ENCODE measurements at places on chromosomes 2 and 18.

GRCh38 chr2:207492461-207492860, 37.3 kb upstream of the CREB1 start:
- no peak for DNase-seq

GRCh38 chr2:88220718-88221117, 50.6 kb downstream of the THNSL2 start:
- DNase-seq = no peak

- DNase-seq = no peak
These were observed 318.9 kb upstream of the RND3 start for GRCh38 chr2:150806336-150806735.

- no peak for DNase-seq
These were observed 494.7 kb downstream of the BCL11A start for GRCh38 chr2:60058781-60059180.

DNA sequence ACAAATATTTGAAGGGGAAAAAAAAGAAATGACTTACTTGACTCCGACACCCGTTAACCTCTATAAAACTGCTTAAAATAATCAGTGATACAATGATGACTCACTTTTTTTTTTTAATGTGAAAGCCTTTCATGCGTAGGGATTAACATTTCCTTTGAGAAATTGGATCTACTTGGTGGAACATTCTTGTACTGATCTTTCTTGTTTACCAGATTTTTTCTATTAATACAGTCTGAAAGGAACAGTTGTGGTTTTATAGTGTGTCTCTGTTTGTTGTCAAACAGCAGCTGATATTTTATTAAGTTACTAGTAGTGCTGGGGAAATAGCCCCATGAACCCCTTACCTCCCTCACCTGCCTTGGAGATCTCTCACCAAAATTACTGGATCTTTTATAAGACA, 40.2 kb upstream of the NEB start:
- peak; percentile 51 for DNase-seq

DNA sequence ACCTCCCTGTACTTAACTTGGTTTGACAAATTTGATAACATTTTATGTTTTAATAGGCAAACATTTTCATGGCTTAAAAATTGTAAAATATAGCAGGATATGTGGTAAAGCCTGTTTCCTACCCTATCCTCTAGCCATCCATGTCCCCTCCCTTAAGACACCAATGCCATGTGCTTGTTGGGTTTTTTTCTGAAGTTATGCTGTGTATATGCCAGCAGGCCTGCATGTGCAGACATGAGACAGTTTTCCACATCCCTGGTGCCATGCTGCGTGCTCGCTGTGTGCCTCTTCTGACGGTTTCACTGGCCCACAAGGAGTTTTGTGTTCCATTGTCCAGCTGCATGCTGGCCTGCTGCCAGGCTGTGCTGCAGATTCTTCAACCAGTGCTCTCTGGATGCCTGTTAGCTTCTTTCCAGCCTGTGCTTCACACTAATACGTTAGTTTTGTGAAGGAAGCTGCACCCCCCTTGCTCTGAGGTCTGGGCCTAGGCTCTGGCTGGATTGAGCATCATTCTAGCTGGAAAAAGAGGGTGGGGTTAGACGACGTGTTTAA, 16.9 kb downstream of the INPP4A start:
- DNase-seq = no peak

GRCh38 chr2:157935378-157935906, 59.3 kb upstream of the ACVR1 start:
- no peak for DNase-seq

GRCh38 chr18:69817335-69817940, 130.2 kb downstream of the CD226 start:
- no peak for DNase-seq

GRCh38 chr2:65671670-65672242, 239.4 kb upstream of the SPRED2 start:
- DNase-seq = no peak

- DNase-seq = no peak
These were observed 17.0 kb downstream of the SLC9A2 start for GRCh38 chr2:102636283-102636907.

DNA sequence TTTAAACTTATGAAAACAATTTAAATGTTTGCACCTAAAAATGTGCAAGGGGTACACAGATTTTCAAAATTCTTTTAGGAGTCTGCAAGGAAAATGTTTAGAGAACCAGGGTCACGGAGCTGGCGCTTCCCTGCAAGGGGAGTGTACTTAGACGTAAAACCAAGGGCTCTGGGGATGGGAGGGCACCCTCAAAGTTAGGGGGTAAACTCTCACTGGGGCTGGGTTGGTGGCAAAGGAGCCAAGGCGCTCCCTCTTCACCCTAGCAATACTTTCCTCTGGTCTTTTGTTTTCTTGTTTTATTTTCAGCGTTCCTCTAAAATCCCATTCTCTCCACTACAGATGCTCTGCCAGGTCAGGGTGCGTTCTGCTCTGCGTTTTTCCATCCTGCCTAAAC, 20.0 kb downstream of the TMEM247 start:
- no peak for DNase-seq

DNA sequence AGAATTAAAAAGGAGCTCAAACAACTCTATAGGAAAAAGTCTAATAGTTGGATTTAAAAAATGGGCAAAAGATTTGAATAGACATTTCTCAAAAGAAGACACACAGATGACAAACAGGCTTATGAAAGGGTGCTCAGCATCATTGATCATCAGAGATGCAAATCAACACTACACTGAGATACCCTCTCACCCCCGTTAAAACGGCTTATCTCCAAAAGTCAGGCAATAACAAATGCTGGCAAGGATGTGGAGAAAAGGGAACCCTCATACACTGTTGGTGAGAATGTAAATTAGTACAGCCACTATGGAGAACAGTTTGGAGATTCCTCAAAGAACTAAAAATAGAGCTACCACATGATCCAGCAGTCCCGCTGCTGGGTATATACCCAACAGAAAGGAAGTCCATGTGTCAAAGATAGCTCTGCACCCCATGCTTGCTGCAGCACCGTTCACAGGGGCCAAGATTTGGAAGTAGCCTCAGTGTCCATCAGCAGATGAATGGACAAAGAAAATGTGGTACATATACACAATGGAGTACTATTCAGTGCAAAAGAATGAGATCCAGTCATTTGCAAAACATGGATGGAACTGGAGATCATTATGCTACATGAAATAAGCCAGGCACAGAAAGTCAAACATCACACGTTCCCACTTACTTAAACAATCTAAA, 46.7 kb upstream of the B3GNT7 start:
- DNase-seq = no peak

DNA sequence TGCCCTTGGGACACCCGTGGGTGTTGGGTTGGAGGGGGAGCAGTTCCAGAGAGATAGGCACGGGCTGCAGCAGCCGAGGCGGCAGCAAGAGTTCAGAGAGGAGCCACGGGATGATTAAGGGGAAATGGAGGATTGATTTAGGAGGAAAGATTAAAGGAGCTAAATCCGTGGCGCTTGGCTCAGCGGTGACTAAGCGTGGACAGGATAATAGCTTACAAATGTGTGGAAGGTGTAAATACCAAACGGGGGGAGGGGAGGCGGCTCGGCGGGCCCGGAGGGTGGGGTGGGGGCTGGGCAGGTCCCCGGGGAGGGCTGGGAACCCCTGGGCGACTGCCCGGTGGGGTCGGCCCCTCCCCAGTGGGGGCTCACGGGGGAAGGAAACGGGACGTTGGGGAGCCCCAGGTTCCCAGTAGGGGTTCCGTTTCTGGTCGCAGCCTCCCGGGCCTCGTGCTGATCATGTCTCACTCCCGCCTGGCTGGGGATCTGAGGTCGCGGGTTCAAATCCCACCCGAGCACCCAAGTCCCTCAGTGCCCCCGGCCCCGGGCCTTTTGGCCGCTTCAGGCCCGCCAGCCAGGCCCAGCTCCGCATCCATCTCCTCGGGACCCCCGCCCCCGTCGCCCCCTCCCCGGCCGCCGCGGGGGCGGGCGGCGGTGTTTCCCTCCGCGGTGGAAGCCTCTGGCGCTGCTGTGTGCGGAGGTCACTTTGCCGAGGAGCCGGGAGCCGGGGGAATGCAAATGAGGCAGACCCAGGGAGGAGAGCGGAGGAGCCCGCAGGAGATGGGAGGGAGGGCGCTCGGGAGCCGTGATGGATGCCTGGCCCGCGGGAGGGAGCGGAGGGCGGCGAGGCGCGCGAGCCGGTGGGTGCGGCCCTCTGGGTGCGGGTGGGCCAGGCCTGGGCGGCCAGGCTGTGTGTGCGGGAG, 8.1 kb downstream of the ASIC4 start:
- no peak for DNase-seq

- no peak for DNase-seq
These were observed 8.4 kb downstream of the PTMA start for GRCh38 chr2:231716666-231717280.

DNA sequence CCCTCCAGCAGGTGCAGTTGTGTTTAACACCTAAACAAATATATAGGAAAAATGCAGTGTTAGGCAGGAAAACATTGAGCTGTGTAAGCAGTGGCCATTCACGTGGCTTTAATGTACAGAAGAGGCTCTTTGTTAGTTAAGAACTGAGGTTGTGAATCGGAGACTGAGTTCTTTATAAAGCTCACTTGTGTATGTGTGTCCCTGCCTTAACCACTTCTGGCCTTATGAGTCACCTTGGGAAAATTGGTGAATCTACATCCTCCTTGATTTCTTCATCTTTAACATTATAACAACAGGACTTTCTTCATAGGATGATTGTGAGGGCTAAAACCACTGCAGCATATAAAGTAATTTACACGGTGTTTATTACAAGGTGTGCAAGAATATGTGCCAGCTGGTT, 188.4 kb upstream of the TPO start:
- no peak for DNase-seq

- DNase-seq = no peak
These were observed 14.0 kb upstream of the PDCL3 start for GRCh38 chr2:100548771-100549170.

DNA sequence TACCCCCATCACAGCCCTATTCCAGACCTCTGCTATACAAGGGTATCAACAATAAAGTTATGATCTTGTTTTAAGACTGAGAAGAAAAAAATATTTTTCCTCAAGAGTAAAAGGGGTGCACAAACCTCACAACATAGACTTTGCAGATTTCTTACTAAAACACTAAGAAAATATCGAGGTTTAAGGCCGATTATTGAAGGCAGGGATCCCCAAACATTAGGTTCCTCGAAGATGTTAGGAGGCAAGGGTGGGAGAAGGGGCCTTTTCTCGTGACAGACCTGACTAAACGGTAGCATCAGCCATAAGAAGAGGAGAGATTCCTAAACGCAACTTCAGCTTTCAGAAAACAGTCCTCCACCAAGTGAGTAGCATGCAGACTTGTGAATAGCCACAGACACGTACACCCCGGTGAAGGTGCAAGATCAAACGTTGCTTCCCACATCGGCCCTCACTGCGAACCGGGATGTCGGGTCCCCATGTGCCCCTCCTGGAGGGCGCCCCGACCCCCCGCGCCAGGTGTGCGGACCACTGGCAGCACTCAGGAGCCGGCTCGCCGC, 678 bp downstream of the PIAS2 start:
- peak; percentile 15 for DNase-seq

DNA sequence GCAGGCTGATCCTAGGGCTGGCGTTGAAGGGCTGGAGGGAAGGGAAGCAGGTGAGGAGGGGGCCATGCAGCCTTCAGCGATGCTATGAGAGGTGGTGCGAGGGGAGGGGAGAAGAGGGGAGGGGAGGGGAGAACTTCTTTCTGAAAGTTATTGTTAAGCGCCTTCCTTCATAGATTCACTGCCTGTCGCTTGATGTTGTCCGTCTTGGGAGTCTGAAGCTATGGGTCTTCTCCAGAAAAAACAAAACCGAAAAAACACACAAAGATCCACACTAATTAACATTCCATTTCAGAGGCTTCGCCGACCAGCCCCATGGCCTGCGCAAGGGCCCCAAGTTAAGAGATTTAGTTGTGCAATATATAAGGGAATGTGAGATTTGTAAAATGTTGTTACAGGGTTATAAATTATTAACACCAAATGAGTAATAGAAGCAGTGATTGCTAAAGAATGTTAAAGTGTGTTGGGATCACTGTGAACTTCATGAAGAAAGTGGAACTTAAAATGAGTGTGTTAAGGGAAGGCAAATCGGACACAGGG, 758 bp downstream of the CFAP221 start:
- peak; percentile 78 for DNase-seq

DNA sequence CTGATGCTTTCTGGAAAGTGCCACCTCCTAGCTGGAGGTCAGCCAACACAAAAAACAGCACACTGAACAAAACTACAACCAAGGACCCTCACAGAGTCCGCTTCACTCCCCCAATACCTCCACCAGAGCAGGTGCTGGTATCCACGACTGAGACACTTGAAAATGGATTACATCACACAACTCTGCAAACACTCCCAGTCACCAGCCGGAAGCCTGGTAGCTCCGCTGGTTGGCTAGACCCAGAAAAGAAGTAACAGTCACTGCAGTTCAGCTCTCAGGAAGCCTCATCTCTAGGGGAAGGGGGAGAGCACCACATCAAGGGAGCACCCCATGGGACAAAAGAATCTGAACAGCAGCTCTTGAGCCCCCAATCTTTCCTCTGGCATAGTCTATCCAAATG, 175.4 kb downstream of the LCLAT1 start:
- DNase-seq = no peak

- peak; percentile 97 for DNase-seq
These were observed 6.6 kb upstream of the CYP27C1 start for GRCh38 chr2:127226520-127227263.

GRCh38 chr2:117137371-117137770, 677.1 kb upstream of the DDX18 start:
- DNase-seq = no peak

DNA sequence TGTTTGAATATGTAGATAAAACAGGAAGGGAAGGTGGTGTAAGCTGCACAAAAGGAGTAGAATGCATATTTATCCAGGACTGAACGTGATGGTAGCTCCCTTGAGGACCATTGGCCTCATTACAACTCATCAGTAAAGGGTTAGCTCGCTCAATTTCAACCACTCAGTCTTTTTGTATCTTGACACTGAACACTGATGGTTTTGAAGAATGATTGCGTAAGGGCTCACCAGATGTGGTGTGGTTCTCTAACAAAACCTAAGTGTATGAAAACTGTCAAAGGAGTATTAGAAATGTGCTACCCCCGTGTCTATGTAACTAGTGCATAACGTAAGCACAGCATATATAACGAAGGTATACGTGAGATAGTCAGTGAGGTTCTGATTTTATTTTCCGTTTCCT, 272.4 kb upstream of the THSD7B start:
- DNase-seq = no peak

DNA sequence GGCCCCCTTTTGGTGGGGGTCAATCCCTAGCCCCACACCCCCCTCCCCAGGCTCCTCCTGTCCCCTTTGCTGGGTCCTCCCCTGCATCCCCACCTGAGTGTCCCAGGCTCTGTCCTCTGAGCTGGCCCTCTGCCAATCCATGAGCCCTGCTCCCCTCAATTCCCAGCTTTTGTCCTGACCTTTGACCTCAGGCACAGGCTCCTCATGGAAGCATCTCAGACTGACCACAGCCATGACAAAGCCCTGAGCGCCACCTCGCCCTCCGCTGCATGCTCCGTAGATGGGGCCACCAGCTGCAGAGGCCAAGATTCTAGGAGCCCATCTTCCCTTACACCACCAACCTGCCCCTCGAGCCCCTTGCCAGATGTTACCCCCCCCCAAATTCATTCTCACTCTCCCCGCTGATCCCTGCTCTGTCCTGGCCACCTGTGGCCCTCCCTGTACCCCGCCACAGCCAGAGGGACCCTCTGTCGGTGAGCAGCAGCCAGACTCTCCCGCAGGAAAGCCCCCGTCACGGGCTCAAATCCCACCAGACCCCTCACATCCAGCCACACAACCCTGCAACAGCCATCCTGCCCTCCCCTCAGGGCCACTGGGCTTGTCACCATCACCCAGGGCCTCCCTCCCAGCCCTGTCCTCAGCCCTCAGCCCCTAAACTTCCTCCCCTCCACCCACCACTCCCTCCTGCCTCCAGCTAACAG, 206.0 kb downstream of the MGAT5 start:
- DNase-seq = no peak

GRCh38 chr2:165952741-165953211, 800 bp downstream of the TTC21B start:
- peak; percentile 25 for DNase-seq

Data from Caki2 (cell line).